ENCODE measurements at places on chromosomes 5 and 9. TPM values are rescaled to one million over a fixed set of nuclear protein-coding genes. Genes with fewer than 3 reads are reported as not detected.

DNA sequence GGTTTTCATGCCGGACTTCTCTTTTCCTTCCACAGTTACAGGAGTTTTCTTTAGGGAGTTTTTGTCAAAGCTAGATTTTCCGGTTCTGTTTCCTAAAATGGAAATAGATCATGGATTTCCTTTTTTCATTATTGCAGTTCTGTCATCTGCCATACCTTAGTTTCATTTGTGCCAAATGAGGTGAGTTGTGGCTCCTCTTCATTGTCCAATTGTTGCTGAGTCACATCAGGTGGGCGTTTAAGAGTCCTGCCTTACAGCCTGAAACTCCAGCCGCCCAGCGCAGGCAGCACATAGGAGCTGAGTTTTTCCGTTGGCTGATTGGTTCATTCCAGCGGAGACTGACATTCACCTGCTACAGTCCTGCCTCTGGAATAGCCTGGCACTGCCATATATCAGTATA is 14.1 kb downstream of the SLC25A25 start:
- peak; percentile 62 for ATAC-seq

- peak; percentile 64 for ATAC-seq
Observed at GRCh38 chr5:96601715-96602244, 60.4 kb upstream of the CAST start.

The ACOT12 gene
- total RNA-seq = not detected

The RABL6 gene
- total RNA-seq = 108 TPM

DNA sequence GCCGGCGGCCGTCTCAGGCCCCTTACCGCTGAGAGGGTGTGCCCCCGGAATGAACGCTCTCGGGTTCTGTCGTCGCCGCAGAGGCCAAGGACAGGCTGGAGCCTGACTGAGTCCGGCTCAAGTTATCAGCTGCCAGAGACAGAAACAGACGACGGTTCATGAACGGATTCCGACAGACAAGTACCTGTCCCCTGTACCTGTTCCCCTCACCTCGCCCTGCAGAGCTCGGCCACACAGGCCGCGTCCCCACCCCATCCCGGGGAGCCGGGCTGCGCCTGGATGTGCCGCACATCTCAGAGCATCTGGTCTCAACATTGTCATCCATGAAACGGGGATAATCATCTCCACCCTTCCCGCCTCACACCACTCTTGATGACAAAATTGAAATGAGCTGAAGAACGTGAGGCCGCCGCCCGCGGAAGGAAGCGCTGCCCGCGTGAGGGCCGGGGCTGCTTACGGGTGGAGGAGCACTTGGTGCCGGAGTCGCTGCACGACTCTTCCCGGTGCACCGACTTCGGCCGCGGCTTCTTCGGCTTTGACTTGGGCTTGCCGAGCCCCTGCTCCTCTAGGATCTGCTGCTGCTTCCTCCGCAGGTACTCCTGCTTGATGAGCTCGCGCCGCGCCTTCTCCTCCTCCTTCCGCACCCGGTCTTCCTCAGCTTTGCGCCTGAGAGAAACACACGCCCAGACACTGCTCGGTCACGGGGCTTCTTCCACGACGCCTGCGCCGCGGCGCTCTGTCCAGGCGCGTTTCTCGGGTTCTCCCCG is 89.2 kb downstream of the CAMSAP1 start:
- no peak for ATAC-seq

- no peak for ATAC-seq
Observed at GRCh38 chr5:160298189-160298588, 14.2 kb downstream of the CCNJL start.

- no peak for ATAC-seq
Observed at GRCh38 chr5:111551161-111551560, 38.8 kb upstream of the STARD4 start.

The MYOT gene
- total RNA-seq = not detected

The ZFP2 gene
- total RNA-seq = 0.26 TPM

The OLFML2A gene
- not detected for total RNA-seq

DNA sequence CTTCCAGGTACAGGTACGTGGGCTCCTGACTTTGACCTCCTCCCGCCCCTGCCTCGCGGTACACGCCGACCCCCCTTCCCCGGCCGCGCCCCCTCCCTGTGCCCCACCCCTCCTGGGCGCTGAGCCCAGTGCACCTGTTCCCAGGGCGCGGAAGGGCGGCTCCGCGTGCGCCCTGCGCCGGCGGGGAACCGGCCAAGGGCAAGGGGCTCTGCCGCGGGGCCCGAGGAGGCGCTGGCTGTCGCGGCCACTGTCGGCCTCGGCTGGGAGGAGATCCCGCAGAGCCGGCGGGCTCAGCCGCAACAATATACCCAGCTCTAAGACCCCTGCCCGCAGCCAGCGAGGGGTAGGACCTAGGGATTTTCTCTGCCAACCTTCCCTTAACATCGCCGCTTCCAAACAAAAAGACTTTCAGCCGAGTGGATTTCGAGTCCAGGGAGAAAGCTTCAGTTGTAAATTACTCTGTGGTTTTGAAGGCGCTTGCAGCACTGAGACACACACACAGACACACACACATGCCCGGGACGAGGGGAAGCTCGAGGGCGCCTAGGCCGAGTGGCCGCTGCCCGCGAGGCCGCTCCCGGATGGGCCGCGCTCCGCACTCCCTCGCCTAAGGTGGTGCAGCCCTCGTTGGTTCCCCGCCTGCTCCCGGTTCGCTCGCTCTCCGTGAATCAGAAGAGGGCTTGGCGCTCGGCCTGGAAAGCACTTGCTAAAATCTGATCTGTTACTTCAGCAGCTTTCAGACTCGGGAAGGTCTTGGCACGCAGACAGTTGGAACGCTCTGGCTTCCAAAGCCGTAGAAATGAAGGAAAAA is 1.2 kb downstream of the FGF18 start:
- no peak for ATAC-seq

The SLC4A9 gene
- total RNA-seq = 0.26 TPM

DNA sequence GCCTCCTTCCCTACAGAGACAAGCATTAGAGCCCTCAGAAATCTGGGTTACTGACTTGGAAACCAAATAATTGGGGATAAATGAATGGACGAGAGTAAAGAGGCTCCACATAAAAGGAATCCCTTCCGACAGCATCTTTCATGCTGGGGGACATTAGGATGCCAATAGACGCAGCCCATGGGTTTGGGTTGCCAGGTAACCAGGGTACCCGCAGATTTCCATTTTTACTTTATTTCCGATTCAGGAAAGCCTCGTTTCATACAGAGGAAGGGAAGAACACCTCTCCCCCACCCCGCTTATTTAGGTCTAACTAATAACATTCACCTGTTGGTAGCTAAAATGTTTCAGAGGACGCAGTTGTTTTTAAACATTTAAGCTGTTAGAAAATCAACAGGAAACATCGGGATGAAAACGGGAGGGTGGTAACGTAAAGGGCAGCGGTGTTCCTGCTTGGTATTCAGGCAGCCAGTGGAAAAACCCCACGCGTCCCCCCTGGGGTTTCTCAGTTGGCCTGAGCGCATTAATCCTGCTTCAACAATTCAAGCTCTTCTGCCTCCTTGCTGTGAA is 179.5 kb downstream of the YTHDC2 start:
- ATAC-seq = no peak

DNA sequence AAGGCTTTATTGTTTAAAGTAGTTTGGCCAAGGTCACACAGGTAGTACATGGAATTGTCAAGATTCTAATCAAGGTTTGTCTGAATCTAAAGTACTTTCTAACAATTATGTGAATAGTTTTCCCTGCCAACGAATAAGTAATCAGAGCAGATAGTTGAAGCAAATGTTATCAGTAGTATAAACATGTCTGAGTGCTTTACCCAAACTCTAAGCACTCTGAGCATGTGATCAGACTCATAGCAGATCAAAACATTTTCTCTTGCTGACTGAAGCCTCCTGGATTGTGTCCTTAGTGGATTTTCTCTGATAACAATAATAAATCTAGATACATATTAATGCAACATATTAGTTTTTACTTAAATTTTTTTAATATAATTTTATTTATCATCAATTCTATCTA is 995.0 kb downstream of the EFNA5 start:
- ATAC-seq = no peak

DNA sequence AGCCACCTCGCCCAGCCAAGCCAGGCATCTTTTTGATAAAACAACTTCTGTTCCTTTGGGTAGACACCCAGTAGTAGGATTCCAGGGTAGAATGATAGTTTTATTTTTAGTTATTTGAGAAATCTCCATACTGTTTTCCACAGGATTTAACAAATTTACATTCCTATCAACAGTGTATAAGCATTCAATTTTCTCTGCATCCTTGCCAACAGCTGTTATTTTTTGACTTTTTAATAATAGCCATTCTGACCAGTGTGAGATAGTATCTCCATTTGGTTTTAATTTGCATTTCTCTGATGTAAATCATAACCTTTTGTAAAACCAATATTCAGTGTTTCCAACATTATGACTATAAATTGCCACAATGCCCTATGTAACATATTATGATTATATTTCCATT is 28.2 kb upstream of the CCNB1 start:
- no peak for ATAC-seq

The NUTM2F gene
- total RNA-seq = not detected

DNA sequence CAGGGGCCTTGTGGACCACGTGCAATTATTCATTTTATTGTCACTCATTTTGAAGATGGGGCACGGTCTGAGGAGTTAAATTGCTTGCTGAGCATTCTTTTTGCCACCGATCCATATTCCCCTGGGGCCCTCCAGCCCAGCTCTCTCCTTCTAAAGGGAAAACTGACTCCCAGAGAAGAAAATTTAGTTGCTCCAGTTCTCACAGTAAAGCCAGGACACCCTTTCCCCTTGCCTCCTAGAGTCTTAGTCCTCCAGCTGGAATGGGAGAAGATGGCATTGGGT is 1.0 kb upstream of the PANK3 start:
- ATAC-seq = no peak

- no peak for ATAC-seq
Observed at GRCh38 chr5:179195561-179196404, 135.6 kb downstream of the ZNF354C start.

DNA sequence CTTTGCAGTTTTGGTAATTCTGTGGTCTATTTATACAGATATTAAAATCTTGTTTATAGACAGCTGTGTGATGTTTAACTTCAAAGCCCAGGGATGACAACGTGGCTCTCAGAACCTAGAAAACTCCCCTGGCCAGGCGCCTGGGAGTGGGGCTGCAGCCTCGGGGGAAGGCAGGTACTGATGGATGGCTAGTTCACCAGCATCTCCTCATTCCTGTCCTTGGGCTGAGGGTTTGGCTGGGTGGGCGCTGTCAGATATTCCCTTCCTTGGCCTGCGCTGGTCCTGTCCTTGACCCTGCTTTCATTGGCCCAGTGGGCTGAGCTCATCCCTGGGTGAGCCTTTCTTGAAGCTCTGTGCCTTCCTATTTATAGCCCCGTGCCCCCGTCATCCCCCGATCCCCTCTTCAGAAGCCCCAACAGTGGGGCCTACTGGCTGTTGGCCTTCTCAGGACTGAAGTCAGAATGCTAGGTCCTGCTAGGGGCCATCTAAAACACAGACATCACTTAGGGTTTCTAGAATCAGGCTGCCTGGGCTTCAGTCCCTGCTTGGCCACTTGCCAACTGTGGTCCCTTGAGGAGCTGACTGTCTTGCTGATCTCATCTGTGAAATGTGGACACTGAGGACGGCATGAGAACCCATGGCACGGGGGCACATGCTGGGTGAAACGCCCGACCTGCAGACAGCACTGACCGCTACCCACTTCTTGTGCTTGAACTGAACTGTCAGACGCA is 20.9 kb downstream of the SH3GLB2 start:
- ATAC-seq = no peak

The C5orf58 gene
- not detected for total RNA-seq

DNA sequence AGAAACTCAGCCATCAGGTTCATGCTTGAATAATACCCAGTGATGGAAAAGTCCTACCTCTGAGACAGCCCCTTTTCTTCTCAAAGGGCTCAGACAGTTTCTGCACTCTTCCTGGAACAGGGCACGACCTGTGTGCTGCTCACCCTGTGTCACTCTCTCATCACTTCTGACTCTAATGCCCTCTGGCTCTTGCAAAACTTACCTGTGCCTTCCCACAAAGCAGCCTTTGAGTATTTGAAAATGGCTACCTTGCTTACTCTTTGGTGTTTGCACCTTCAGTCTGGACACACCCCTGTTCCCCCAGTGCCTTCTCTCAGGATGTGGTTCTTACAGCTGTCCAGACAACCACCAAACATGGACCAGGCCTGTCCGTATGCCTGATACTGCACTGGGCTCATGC is 171.4 kb downstream of the GRIA1 start:
- ATAC-seq = no peak

GRCh38 chr5:168328814-168329213 is 37.4 kb downstream of the WWC1 start:
- ATAC-seq = no peak

The SPATA31A3 gene
- not detected for total RNA-seq

The CAMK2A gene
- not detected for total RNA-seq

The NIPAL4 gene
- 0.65 TPM for total RNA-seq

The ZNF367 gene
- total RNA-seq = 27.8 TPM

DNA sequence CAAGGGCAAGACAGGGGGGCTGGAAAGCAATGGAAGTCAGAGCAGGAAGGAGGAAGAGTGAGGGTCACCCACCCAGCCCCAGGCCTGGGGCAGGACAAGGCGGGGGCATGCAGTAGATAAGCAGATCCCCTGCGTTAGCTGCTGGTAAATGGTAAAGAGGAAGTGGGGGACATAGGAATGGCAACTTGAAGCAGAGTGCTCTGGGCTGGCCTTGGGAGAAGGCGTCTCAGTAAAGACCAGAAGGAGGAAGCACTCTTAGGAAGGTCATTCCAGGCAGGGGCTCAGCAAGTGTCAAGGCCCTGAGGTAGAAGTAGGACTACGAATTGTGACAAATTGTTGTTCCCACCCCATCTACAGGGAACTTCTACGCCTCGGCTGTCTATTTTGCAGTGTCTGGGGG is 15.1 kb downstream of the TCOF1 start:
- no peak for ATAC-seq

DNA sequence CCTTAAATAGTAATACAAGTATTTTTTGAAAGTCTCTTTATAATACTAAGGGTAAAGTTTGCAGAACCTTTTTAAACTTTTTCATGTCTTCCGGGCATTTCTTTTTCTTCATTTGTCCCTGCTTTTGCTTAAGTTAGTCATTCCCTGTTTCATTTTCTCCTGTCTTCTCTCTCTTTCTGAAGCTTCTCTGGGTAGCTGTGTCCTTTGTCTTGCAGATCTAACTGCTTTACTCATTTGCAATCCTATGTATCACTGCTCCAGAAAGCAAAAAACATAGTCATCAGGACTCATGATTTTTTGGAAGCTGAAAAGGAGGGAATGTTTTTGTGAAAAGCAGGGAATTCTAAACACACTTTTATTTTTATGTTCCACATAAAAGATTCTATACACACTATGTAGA is 301.7 kb downstream of the MRPS30 start:
- no peak for ATAC-seq

GRCh38 chr9:92245005-92245797 is 48.3 kb downstream of the IARS1 start:
- ATAC-seq = peak; percentile 47

GRCh38 chr5:111367115-111367514 is 142.9 kb downstream of the CAMK4 start:
- no peak for ATAC-seq

The SV2C gene
- 0.13 TPM for total RNA-seq

GRCh38 chr5:9197881-9198260 is 348.0 kb downstream of the SEMA5A start:
- ATAC-seq = no peak

GRCh38 chr5:73303148-73304079 is 130.4 kb downstream of the TMEM174 start:
- no peak for ATAC-seq

- ATAC-seq = no peak
Observed at GRCh38 chr5:179794575-179794974, 789 bp downstream of the LTC4S start.

Measured in activated T-helper 17 cell treated with anti-CD3 and anti-CD28 coated beads, Interleukin-2, amount 50 U/mL, for 72 hours (primary cell).